Activated CD8-positive, alpha-beta T cell treated with anti-CD3 and anti-CD28 coated beads for 36 hours (primary cell): ENCODE measurements at places on chromosomes 5 and 9. TPM values are rescaled to one million over a fixed set of nuclear protein-coding genes. Genes with fewer than 3 reads are reported as not detected.
A peak's percentile ranks its signal among the peaks of the same experiment; 100 is the strongest.

GDF9 gene
- 0.90 TPM for total RNA-seq

GRCh38 chr9:130544364-130544763, 35.0 kb upstream of the FUBP3 start:
- DNase-seq: no peak

- no peak for DNase-seq
Observed at GRCh38 chr9:17083258-17083657, 51.6 kb upstream of the CNTLN start.

NADK2 gene
- 22.7 TPM for total RNA-seq

RRAGA gene
- total RNA-seq: 56.3 TPM

DNA sequence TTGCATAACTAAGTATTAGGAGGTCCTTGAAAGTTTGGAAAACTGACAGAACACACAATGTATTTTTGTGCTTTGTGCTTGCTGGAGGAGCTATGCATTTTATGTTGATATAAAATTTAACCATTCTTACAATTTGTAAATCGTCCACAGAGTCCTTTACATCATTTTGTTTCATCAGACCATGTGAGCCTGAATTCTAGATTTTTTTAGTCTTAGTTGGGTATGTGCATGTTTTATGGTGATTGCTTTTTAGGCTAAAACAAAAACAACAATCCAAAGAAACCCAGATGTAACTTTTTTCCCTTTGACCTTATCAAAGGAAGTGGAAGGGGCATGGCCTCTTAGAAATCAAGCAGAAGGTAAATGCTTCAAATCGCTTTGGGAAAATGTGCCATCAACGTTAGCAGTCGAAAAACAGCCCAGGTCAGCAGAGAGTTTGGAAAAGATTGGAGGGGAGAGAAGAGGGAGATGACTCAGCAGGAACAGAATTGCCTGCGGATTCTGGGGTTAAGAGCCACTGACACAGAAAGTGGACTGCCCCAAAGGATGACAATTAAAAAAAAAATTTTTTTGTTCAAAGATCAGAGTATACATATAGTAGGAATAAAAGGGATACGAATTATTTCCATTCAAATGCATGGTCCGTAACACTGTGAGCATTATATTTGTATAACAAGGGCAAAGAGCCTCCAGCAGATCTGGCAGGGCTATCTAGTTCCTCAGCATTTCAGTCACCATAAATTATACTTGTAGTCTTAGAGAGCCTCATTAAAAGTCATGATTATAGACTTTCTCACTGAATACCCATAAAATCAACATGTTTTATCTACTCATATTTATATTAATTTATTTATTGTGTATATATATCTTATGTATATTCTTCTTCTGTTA, 253.5 kb upstream of the HAPLN1 start:
- DNase-seq: no peak

GRCh38 chr9:73230251-73230650, 78.6 kb downstream of the ANXA1 start:
- DNase-seq: no peak

- DNase-seq: no peak
Observed at GRCh38 chr5:110055302-110055701, 365.6 kb downstream of the MAN2A1 start.

GRCh38 chr5:96381526-96381925, 51.5 kb downstream of the PCSK1 start:
- peak; percentile 11 for DNase-seq

WHRN gene
- 12.6 TPM for total RNA-seq
